ENCODE measurements at places on chromosomes 16 and 17.

DNA sequence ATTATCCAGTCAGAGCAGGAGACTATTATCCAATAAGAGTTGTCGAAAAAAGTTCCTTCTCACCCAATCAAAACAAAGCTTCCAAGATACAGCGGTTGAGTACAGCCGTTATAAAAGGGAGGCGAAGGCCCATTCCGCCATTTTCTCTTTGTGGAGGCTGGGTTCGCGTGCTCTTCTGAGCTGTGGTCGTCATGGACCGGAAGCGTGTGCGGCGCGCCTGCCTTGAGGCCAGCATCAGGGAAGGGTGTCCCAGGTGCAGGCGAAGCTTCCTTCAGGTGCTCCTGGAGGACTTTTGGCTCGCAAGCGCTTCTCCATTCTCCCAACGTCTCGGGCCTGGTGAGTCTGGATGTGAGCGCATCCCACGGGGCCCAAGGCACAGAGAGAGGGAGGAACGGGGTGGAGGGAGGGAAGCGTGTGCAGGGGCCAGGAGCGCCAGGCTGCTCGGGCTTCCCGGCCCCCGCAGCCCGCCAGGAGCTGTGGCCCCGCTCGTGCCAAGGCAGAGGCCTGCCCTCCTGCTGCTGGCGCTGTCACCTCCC is 99.2 kb downstream of the GOSR1 start:
- no peak for DNase-seq

GRCh38 chr17:80492343-80493136 is 16.1 kb upstream of the NPTX1 start:
- DNase-seq, result no peak

DNA sequence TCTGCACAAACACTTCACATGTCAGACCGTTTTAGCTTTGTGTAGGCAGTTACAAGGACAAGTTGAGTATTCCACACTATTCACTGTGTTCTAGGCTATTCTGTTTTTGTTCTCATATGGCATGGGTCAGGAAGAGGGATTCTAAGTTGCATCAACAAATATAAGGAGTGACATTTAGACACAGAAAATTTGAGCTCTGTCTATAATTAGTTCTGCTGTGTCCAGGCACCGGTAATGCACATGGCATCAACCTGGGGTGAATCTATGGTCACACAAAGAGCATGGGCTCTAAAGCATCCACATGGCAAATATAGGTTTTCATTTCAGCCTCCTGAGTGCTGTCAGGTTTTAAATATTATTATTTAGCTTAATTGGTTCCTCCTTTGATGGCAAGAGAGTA is 130.4 kb upstream of the PMFBP1 start:
- no peak for DNase-seq

DNA sequence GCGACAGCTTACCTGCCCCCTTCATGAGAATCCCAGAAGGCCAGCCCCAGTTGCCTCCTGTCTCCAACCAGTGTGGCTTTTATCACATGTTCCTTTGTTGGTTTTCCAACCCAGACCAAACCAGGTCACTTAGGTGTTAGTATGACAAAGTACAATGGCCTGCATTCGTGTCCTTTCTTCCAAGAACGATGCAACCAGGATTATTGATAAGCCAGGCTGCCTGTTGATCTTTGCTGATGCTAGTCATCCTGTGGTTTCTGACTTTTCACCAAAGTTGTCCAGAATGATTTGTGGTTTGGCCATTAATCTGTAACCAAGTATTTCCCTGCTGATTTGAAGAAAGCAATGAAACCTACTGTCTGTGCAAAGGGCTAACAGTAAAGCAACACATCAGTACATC is 191.4 kb downstream of the CYLD start:
- no peak for DNase-seq

GRCh38 chr17:11328770-11329169 is 87.8 kb downstream of the SHISA6 start:
- DNase-seq, result no peak

GRCh38 chr17:28497931-28498330 is 8.2 kb upstream of the FOXN1 start:
- no peak for DNase-seq

DNA sequence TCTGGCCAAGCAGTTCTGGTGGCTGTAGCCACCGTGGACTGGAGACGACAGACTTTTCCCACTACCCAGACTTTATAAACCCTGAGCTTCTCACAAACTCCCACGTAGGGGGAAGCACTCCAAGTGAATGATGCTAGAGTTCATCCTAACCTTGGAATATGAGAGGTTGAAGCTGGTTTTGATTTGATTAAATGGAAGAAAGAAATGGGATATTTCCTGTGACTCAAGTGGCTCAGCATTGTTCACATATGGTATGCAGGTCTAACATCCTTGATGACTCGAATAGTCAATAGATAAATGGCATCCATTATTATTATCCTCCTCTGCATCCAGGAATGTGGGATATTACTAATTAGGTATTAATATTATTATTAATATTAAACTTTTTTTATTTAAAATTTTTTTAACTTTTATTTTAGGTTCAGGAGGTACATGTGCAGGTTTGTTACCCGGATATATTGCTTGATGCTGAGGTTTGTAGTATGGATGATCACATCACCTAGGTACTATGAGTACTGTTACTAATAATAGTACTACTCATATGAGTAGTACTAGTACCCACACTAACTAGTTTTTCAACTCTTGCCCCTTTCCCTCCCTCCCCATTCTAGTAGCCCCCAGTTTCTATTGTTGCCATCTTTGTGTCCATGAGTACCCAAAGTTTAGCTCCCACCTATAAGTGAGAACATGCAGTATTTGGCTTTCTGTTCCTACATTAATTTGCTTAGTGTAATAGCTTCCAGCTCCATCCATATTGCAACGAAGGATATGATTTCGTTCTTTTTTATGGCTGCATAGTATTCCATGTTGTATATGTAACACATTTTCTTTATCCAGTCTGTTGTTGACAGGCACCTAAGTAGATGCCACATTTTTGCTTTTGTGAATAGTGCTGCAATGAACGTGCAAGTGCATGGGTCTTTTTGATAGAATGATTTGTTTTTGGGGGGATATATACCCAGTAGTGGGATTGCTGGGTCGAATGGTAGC is 22.9 kb downstream of the PIK3R6 start:
- DNase-seq, result no peak

GRCh38 chr17:29143894-29144293 is 36.3 kb downstream of the MYO18A start:
- DNase-seq, result peak; percentile 62
